HAP-1 (cell line): ENCODE measurements at places on chromosomes 7 and 10.

GRCh38 chr7:34109936-34110780 lies 204.8 kb downstream of the BMPER start:
- no peak for DNase-seq

GRCh38 chr10:8912108-8912507 lies 857.6 kb downstream of the GATA3 start:
- no peak for DNase-seq

GRCh38 chr7:20561908-20562307 lies 53.6 kb upstream of the ABCB5 start:
- no peak for DNase-seq

GRCh38 chr10:110395350-110396283 lies 90.9 kb upstream of the SMNDC1 start:
- no peak for DNase-seq
